ENCODE measurements at places on chromosomes 7 and 10.

DNA sequence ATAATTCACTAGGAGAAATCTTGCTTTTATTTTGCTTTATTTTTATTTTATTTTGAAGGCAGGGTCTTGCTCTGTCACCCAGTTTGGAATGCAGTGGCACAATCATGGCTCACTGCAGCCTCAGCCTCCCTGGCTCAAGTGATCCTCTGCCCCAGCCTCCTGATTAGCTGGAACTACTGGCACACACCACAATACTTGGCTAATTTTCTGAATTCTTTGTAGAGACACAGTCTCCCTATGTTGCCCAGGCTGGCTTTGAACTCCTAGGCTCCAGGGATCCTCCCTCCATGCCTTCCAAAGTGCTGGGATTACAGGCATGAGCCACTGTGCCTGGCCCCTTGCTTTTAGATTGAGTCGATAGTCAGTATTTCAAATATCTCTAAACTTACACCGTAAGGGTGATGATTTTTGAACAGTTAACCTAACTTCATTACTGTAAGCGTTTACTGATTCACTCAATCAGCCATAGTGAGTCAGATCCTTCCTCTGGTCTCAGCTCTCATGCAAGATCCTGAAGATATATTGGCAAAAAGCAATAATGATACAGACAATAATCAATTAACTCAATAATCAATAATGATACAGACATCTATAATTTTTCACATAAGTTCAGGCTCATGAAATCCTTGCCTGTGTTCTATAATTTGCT, 239.5 kb downstream of the KIAA1217 start:
- no peak for DNase-seq

- peak; percentile 55 for DNase-seq
These were observed 70.5 kb downstream of the ADCYAP1R1 start for GRCh38 chr7:31122649-31123058.

DNA sequence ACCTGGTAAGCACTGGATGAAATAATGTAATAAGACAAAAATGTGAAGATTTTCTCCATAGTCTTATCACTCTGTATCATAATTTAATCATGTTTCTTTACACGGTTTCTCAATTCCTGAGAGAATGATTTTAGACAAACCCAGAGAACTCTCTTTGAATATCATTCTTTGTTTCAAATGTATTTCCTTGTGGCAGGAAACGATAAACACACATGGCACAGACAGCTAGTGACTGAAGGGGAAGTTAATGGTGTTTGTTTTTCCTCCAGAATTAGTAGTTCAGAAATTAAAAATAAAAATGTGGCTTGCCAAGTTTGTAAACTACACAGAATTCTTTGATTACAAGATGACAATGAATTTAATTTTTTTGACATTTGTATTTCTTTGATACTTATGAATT, 163.7 kb upstream of the PRPS1L1 start:
- DNase-seq, result no peak

DNA sequence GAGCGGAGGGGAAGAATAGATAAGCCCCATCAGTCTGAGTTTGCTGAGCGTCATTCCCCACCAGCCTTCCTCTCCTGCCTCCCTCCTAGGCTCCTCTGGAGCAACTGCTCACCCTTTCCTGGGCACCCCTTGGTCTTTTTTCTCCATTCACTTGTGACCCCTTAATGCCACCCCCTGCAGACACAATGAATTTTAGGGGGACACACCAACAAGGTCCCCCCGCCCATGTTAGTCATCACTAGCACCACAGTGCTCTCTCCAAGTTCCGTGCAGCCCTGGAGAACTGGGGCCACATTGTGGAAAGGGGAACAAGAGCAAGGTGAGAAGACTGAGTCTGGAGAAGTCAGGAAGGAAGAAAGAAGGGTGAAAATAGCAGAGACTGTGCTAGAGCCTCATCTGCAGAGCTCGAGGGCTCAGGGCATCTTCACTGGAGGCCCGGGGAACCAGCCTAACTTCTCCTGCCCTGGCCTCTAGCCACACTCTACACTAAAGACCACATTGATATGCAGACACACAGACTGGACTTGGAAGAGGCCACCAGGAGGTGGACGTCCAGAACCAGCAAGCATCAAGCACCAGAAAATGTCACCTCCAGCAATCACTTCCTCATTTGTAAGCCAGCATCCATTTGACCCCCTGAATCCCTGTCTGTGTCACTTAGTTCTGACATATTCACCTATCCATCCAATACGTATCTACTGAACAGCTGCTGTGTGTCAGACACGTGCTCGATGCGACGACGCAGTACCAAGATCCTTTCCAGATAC, 17.5 kb downstream of the RGR start:
- no peak for DNase-seq

- DNase-seq, result no peak
These were observed 34.0 kb downstream of the GNA12 start for GRCh38 chr7:2809903-2810625.

DNA sequence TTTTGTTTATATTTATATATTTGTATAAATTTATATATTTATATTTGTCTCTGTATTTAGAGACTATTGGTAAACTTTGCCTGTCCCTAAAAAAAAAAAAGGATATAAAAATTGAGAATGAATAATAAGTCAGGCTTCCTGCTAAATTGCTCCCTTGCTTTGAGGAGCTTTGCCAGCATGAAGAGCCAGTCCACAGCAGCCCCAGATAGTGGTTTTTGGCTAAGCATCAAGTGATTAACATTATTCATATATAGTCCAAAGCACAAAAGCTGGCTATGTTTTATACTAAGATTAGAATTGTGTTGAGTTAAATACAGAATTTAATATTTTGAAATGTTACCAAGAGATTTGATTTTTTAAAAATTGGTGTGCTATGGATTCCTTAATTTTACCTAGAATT, 264.9 kb upstream of the FERD3L start:
- no peak for DNase-seq

DNA sequence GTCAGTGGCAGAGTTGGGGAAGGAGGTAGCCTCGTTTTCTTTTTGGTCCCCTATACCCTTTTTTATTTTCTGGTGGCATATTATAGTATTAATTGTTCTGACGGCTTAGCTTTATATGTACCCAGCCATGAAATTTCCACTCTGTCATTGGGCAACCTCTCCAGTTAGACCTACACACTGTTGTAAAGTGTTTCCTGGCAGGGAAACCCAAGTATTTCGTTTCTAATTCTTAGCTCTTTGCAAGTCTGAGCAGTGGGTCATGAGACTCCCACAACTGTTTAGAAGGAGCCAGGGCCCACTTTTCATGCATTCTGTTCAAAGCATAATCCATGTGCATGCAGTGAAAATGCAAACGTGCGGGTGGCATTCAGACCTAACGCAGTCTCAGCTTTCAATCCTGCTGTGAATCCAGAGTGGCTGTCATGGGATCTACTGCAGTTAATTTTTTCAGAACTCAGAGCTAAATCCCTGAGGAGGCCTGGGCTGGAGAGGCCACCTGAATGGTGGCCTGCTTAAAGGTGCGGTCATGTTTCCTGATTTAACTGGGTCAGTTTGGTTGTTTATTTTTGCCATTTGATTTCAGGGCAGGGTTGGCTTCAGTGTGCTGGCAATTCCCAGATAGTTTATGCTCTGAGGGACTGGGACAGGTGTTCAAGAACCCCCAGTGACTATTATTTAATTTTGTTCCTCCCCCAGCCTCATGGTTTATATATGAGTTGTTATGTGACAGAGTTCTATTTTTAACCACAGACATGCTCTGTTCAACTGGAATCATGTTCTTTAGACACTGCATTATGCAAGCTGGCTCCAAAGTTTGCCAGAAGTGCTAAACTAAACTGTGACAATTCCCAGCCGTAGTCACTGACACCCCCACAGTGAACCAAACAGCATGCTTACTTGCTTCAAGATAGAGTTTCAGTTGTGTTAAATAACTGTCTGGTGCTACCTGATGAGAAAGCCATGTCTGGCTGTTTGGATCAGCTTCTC, 27.4 kb upstream of the SYPL1 start:
- no peak for DNase-seq

GRCh38 chr7:156640949-156641485, 443 bp downstream of the RNF32 start:
- DNase-seq, result no peak

DNA sequence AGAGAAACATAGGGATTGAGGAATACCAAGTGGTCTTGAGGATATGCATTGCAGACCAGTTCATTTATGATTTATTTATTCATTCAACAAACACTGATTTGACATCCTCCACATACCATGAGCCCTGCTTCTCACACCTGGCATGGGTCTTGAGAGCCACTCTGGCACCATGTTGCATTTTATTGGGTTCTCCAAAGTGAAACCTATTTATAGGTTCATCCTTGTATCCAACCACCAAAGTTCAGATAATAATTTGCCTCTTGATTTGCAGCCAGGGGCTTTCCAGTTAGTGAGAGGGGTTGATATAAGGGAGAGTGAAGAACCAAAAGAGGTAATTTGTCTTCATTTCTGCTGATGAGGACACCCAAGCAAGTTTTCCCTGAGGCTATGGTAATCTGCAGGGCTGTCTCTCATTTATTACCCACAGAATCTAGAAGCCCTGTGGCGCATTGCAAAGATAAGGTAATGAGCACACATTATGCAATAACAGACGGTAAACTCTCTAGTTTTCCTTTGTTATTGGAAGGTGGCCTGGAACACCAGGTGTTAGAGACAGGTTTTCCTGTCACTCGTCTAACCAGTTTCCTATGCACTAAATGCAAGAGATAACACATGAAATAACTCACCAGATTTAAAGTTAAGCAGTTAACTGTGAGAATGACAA, 28.8 kb upstream of the ICA1 start:
- no peak for DNase-seq

- DNase-seq, result no peak
These were observed 257.9 kb downstream of the PRPF18 start for GRCh38 chr10:13844651-13845050.

- DNase-seq, result no peak
These were observed 107.2 kb upstream of the LYZL2 start for GRCh38 chr10:30736685-30737232.

GRCh38 chr7:26250239-26250638, 41.4 kb upstream of the SNX10 start:
- DNase-seq, result no peak

GRCh38 chr7:151423936-151424335, 14.1 kb upstream of the WDR86 start:
- no peak for DNase-seq

Data from SHP77 treated with DMSO at 0.1 percent for 48 hours (cell line).